Lung (tissue), 17 donors: ENCODE measurements at places on chromosomes 5 and 9. TPM values are rescaled to one million over a fixed set of nuclear protein-coding genes. Genes with fewer than 3 reads are reported as not detected.

GRCh38 chr9:124216474-124217176, 41.1 kb upstream of the NEK6 start:
- no peak for DNase-seq

GRCh38 chr5:134383980-134384697, 12.8 kb downstream of the UBE2B start:
- no peak for DNase-seq

Gene NPDC1
- polyA plus RNA-seq = 49.0 TPM

GRCh38 chr5:180639741-180640610, 9.4 kb downstream of the FLT4 start:
- no peak for DNase-seq

DNA sequence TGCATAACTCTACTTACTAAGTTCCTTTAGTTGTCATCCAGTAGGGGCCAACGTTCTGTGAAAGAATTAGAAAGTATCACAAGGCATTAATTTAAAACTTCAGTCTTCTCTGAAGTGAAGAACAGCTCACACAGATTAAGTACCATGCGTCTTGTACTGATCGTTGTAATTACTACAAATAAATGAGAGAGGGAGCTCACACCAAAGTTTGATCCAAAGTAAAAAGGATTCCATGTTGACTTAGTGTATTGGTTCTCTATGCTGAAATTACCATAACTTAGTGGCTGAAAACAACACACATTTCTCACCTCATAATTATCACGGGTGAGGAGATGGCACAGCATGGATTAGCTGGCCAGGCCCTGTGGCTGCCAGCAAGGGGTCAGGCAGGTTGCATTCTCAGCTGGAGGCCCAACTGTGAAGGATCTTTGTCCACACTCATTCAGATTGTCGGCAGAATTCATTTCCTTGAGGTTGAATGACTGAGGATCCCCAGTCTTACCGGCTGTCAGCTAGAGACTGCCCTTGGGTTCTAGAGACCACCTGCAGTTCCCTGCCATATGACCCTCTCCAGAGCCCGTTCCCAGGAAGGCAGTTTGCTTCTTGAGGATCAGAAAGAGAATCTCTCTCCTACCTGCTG, 169.1 kb downstream of the YTHDC2 start:
- DNase-seq = peak; percentile 66

GRCh38 chr9:38228331-38229103, 159.5 kb upstream of the SHB start:
- no peak for DNase-seq

- no peak for DNase-seq
Observed at GRCh38 chr5:143214890-143215289, 188.6 kb downstream of the NR3C1 start.

Gene SARDH
- 1.8 TPM for polyA plus RNA-seq

Gene PCA3
- polyA plus RNA-seq = 0.05 TPM

GRCh38 chr5:130061746-130062145, 157.5 kb downstream of the CHSY3 start:
- DNase-seq = no peak

- no peak for DNase-seq
Observed at GRCh38 chr9:19154135-19154612, 26.9 kb upstream of the PLIN2 start.

DNA sequence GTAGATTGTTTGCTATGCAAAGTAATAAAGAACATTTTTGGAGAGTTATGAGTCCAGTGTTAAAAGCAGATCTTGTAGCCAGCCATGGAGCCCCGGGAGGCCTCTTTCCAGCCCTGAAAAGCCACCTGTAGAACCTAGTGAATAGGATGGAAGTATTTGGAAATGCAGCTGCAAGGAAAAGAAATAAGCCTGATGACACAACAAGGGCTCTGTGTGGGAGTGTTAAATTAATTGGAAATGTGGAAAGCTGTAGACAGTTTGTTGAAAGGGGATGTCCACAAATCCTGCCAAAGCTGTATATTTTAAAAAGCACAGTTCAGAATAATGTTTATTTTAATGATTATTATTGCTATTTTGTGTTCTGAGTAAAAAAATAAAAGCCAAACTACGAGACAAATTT, 152.5 kb upstream of the GHR start:
- no peak for DNase-seq

Gene CD180
- 2.1 TPM for polyA plus RNA-seq

DNA sequence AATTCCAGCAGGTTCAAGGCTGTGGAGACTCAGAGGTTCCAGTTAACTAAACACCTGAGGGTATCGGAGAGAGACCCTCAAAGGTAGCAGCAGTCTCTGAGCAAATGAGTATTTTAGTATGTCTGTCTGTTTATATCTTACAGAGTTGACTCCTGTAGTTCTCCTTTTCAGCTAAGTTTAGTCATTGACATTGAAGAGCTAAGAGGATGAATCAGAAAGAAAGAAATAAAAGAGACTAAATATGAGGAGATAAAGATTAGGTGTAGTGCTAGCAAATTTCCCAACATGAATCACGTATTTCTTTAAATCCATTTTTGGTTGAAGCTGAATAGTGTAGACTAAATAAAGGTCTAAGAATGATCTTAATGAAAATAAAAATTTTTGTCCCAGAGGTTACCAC, 474.0 kb upstream of the RGMB start:
- no peak for DNase-seq

DNA sequence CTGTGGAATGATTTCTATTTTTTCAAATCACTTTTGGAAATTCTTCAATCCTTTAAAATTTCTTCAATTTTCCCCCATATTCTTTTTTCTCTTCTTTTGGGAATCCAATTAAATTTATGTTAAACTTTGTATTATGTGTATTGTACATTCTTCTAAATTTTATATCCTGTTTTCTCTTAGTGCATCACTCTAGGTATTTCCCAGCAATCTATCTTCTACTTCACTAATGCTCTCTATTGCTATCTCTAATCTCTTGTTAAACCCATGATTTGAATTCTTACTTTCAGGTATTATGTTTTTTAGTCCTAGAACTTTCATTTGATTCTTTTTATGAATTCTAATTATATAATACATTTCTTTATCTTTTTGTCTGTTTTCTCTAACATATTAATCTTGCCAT, 23.4 kb upstream of the SLC24A2 start:
- DNase-seq = no peak

Gene PLAC8L1
- polyA plus RNA-seq = not detected

Gene TXNDC8
- polyA plus RNA-seq = not detected

Gene SPINK9
- polyA plus RNA-seq = not detected

GRCh38 chr5:149641000-149641576, 59.8 kb downstream of the ARHGEF37 start:
- DNase-seq = peak; percentile 79

- no peak for DNase-seq
Observed at GRCh38 chr5:43171926-43172325, 20.1 kb upstream of the NIM1K start.

DNA sequence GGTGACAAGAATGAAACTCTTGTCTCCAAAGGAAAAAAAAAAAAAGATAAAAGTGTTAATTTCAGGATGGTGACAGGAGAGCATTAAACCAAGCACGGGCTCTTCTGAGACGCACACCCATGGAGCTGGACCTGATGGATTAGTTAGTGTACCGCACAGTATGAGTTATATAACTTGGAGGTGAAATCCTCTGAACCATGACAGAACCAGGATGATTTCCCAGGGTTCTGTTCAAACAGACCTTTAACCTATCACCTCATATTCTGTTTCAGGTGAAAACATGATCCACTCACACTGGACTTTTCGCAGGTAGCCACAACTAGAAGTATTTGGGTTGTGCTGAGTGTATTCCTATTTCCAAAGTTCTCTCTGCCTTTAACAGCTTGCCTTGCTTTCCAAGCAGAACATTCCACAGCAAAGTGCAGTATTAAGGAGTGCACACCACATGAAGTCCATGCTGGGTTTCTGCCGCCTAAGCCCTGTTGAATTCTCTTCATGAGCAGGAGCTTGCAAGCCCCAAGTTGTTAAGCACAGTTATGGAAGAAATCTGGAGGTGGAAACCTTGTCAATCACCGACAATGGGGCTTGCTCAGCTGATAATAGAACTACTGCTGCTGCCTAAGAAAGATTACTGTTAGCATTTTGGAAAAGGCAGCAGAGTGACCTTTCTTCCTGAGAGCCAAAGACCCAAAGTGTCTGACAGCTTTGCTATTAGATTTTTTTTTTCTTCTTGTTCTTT, 461.7 kb downstream of the TLE1 start:
- no peak for DNase-seq

GRCh38 chr9:111631214-111631971, at the start of gene DNAJC25:
Gene DNAJC25, plus strand, starts transcription at chr9:111631334. Its CDS starts 74 bp downstream, at chr9:111631408.
- DNase-seq = peak; percentile 99

- DNase-seq = no peak
Observed at GRCh38 chr9:22508790-22509189, 62.2 kb downstream of the DMRTA1 start.

Gene WHRN
- 3.1 TPM for polyA plus RNA-seq

GRCh38 chr9:69919461-69920061, 98.9 kb downstream of the CFAP95 start:
- peak; percentile 86 for DNase-seq

Gene PCDHGB1
- 0.17 TPM for polyA plus RNA-seq

Gene GFI1B
- polyA plus RNA-seq = 0.49 TPM

Gene OR13C9
- not detected for polyA plus RNA-seq

DNA sequence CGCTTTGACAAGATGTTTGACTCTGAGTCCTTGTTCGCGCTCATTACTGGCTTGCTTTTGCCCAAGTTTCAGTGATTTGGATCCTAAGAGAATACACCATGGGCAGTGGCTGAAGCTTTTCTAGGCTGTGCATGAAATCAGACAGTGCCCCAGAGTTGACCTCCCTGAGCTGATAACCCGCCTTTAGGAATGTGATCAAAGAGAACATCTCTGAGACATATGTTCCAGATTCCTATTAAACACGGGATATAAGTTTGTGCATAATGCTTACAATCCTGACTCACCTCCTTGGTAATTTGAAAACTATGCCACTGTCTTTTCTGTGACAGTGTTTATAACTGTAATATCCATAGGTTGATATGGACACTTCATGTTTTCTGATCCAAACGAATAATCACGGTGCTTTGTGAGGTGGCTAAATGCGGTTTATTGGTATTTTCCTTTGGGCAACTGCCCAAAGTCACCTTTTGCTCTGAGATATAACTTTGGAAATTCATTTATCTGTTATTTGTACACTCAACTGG, 732.9 kb downstream of the MTRR start:
- no peak for DNase-seq

- no peak for DNase-seq
Observed at GRCh38 chr9:70040376-70040903, 3.2 kb upstream of the MAMDC2 start.

DNA sequence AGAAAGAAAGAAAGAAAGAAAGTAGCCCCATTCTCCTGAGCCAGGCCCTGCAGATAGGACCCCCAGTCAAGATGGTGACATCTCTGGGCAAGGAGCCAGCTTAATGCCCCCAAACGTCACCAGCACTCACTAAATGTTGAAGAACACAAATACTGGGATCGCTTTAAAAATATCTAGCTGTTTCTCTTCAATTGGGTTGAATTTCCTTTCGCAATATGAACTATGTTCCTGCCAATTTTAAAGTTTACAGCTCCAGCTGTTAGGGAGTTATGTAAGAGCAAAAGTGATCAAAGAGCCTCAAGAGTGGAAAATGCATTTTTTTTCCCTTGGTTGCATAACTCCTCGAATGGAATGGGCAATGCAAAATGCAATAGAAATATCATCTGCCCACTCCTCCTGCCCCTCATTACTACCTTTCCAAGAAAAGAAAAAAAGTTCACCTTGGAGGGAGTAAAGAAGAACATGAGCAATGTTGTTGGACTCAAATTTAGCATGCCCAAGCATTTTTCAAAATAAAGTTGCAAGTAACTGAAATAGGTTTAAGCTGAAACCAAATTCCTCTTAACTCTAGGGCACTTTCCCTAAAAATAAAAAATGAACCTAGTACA, 244.2 kb upstream of the PIK3R1 start:
- peak; percentile 91 for DNase-seq

- DNase-seq = no peak
Observed at GRCh38 chr9:13580760-13581159, 301.3 kb upstream of the MPDZ start.

GRCh38 chr5:62473209-62473608, 60.6 kb downstream of the IPO11 start:
- no peak for DNase-seq

Gene CDKN2B
- 13.1 TPM for polyA plus RNA-seq

Gene MVB12B
- 9.5 TPM for polyA plus RNA-seq

GRCh38 chr5:56564541-56565282, 250.6 kb upstream of the MAP3K1 start:
- DNase-seq = peak; percentile 60

GRCh38 chr9:136274786-136275654, 28.9 kb downstream of the CCDC187 start:
- DNase-seq = no peak

DNA sequence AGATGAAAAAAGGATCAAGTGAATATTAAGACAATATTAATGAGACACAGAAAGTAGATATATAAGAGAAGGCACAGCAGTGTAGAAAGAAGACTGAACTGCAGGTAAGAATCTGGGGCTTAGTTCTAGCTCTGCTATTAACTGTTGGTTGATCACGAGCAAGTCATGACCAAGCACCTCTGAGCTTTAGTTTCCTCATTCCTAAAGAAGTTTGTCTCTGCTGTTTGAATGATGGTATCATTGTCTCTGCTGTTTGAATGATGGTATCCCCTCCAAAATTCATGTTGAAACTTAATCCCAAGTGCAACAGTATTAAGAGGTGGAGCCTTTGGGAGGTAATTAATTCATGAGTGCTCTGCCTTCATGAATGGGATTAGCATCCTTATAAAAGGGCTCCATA, 2.5 kb upstream of the NME5 start:
- DNase-seq = no peak

GRCh38 chr5:71932131-71932654, 175.1 kb upstream of the MAP1B start:
- DNase-seq = peak; percentile 14

GRCh38 chr9:117359910-117360309, 54.9 kb downstream of the ASTN2 start:
- no peak for DNase-seq

GRCh38 chr5:157918811-157919742, 60.1 kb upstream of the CLINT1 start:
- peak; percentile 42 for DNase-seq

DNA sequence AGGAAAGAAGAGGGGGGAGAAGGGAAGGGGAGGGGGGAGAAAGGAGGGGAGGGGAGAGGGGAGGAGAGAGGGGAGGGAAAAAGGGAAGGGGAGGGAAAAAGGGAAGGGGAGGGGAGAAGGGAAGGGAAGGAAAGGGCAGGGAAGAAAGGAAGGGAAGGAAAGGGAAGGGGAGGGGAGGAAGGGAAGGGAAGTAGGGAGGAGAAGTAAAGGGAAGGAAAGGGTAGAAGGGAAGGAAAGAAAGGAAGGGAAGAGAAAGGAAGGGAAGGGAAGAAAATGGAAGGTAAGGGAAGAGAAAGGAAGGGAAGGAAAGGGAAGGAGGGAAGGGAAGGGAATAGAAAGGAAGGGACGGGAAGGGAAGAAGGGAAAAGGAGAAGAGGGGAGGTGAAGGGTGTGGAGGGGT, 248.2 kb downstream of the EBF1 start:
- no peak for DNase-seq

DNA sequence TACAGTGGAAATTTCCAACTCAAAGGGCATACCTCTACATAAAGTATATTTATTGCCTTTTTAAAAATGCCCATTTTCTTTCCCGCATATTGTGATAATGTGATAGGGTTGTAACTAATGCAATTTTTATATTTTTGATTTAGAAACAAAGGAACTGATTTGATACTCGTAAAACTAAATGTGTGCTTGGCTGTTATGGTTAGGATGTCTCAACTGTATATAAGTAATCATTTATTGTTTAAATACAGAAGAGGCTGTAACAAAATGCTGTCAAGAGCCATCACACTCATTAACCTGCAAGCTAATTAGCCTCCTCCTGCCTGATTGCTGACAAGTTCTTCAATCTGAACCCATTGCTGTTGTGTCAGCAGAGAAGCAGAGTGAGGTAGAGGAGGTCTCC, 149.2 kb downstream of the PBX3 start:
- no peak for DNase-seq

- DNase-seq = no peak
Observed at GRCh38 chr9:136367296-136368145, 4.0 kb upstream of the DNLZ start.
